Stimulated activated CD4-positive, alpha-beta T cell treated with anti-CD3 and anti-CD28 coated beads, Interleukin-4, amount 100 ng/mL, for 1 hour (primary cell): ENCODE measurements at places on chromosomes 13 and 19.

GRCh38 chr13:31274390-31274789, 74.6 kb downstream of the B3GLCT start:
- no peak for DNase-seq

DNA sequence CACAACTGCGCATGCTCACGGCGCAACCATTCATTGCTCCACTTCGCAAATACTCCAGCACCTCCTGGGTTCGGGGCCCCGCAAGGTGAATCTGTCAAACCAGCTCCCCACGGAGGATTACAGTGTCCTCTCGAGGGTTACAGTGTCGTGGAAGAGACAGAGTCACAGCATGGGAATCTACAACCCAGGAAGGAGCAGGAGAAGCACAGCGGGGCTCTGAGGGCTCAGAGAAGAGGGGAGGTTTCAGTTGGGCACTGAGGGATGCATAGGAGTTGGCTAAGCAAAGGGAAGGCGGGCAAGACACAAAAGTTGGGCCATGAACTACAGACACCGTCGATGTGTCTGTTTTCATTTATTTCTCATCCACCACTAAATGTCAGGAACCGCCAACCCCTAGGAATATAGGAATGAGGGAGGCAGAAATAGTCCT, 1.0 kb upstream of the GTF2F1 start:
- peak; percentile 75 for DNase-seq

GRCh38 chr13:32825481-32825880, 190.7 kb upstream of the KL start:
- DNase-seq = no peak

GRCh38 chr13:106796280-106797047, 228.5 kb upstream of the ARGLU1 start:
- no peak for DNase-seq

- no peak for DNase-seq
Observed at GRCh38 chr13:107817647-107818287, 397.6 kb downstream of the LIG4 start.

GRCh38 chr19:8699908-8700307, 1.3 kb upstream of the ACTL9 start:
- DNase-seq = no peak

- DNase-seq = no peak
Observed at GRCh38 chr13:28357247-28357825, 137.6 kb downstream of the FLT1 start.

GRCh38 chr19:29680447-29680846, 15.2 kb downstream of the PLEKHF1 start:
- DNase-seq = peak; percentile 74

DNA sequence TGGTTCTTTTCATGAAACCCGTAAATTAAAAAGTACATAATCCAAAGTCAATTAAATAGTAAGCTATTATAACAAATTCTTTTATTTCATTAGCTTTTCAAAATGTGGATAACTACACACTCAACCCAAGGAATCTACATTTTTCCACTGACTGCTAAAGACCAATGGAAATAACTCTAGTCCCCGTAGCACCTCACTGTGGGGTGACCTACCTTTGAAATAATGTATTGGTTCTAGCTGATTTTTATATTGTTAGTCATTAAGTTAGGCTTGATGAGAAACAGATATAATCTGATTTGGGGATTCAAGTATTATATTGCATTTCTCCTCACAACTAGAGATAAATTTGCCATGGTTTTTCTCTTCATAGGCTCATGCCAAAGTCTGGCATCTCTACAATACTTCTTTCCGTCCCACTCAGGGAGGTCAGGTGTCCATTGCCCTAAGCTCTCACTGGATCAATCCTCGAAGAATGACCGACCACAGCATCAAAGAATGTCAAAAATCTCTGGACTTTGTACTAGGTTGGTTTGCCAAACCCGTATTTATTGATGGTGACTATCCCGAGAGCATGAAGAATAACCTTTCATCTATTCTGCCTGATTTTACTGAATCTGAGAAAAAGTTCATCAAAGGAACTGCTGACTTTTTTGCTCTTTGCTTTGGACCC, 37.3 kb downstream of the KL start:
- no peak for DNase-seq

DNA sequence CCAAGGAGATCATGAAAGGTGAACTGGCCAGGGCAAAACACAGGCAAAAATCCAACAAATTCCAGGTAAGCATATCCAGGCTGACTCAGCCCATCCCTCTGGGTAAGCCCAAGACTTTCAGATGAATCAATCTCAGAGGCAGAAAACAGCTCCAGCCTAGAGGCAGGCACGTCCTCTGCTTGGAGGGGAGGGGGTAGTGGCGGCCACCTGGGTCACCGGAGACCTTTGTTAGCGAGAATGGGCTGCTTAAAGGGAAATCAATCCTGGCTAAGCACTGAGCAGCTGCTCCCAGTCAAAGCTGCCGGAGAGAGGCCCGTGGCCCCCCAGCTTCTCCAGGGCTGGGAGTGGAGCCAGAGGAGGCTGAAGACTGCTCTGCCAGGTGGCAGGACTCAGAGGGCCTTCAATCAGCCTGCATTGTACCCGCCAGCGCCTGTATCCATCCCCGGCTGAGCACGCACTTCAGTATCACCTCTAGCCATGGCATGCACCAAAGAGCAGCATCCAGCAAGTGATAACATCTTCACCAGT, 48.2 kb downstream of the PIN1 start:
- DNase-seq = no peak

DNA sequence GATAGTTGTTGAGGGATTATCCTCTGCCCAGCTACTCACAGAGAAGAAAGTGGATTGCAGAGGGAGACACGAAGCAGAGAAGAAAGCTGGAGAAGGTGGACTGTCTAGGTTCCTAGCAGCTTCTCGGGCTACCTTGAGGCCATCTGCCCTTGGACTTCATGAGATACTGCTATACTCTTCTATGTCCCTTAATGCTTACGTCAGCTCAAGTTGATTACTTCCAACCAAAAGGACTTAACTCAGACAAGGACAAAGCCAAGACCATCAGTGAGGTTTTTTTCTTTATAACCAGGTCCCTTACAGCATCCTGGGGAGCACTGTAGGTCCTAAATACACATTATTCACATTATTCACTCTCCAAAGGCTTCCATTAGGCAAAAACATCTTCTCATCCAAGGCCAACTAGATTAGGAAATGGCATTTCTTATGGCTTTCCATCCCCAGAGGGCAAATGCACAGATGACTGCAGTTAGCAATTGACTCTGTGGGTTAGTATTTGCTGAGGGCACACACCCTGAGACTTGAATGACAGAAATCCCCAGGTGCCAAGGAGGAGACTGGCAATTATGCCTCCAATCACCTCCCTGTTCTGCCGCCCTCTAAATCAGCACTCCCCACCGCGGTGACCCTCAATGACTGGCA, 4.1 kb upstream of the UBE2L5 start:
- no peak for DNase-seq

DNA sequence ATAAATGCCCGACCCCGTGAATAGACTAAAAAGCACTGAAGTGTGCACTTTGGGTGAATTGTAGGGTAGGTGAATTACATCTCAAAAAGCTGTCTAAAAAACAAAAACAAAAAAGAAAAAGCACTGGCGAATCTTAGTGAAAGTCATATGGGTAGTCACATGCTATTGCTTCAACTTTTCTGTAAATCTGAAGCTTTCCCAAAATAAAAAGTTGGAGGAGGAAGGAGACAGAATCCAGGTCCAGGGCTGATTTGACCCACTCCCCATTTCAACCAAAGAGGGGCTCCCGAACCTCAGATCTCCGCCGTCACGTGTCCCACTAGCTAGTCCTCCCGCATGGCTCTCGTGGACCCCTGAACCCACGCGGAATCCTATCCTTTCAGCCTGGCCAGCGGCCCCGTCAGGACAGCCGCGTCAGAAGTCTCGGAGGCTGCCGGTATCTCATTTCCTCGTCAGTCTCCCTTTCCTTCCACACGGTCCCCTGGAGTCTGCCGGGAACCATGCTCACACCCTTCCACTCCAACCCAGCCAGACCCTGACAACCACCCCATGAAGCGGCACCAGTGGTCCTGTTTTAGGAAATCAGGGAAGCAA, 6.1 kb downstream of the PPP1R12C start:
- no peak for DNase-seq

DNA sequence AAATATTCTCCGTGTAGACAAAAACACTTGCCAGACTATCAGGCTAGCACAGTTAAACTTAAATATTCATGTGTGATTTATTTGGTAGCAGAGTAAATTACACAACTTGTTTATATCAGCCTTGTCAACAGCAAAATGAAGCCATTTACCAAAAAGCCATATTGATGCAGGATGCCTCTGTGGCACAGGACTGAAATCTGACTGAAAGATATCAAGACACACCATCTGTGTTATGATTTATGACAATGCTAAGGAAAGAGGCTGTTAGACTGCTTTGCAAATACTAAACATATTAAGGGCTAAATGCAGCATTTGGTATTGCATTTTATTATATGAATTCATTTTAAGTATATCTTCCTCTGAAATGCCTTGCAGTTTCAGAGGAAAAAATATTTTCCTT, 44.8 kb upstream of the FNDC3A start:
- DNase-seq = no peak

DNA sequence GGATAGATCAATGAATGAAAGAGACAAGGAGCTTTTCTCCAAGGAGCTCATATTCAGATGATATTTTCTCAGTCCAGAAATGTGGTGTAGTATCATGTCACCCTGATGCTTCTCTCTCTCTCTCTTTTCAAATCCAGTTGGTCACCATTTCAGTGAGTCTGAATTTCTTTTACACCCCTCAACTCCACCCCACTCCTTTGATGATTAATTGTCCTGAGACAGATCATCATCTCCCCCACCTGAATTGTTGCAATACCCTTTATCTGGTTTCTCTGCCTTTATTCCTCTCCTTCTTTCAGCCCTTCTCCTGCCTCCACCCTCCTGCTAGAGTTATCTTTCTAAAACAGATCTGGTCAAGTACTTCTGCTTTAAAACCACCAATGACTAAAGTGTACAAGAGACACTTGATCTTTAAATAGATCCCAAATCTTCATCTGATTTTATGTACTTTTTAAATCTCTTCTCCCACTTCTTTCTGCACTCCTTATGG, 299.8 kb downstream of the KLF5 start:
- no peak for DNase-seq

GRCh38 chr13:99983499-99984401, 2.2 kb downstream of the ZIC2 start:
- DNase-seq = no peak

- DNase-seq = no peak
Observed at GRCh38 chr13:30415430-30416030, 6.8 kb upstream of the UBE2L5 start.

DNA sequence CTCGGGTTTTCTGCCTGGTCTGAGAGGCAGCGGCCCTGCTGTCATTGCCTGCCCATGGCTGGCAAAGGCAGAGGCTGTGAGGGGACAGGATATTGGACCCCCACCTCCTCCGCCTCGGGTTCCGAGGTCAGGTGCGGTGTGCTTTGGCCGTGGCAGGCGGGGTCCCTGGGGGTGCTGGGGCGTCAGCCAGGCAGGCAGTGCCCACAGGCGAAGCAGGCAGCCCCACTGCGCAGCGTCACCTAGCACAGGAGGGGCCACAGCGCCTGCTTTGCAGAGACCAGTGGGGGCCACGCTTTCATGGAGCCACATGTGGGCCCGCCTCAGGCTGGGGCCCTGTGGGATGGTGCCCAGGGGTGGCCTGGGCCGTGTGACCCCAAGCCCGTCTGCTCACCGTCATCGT, 96.0 kb downstream of the KDM4B start:
- no peak for DNase-seq

DNA sequence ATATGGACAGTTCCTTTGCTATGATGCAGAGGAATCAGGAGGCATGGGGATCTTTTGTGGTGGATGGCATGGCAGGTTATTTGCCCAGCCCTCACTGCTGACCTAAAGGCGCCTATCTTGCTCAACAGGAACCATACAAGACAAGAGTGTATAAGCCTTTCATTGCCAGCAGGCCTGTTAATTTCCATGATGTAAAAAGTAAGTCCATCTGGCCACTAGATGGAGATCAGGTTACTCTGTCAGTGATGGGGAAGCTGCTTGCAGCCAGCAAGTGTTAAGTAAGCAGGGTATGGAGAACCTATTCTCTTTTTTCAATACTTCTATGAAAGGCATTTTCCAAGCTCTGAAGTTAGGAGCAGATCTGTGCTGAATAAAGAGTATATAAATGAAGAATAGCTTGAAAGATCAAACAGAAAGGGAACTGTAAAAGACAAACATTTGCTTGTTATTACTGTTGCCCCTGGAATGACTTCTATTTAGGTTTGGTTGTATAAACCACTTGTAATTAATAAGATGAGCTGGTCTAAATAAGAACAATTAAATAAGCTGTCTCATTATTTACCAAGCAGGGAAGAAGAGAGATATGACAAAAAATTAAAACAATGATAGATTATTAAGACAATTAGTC, 210.9 kb downstream of the RGCC start:
- no peak for DNase-seq

GRCh38 chr19:51637362-51637978, 7.3 kb upstream of the SIGLEC5 start:
- DNase-seq = no peak

DNA sequence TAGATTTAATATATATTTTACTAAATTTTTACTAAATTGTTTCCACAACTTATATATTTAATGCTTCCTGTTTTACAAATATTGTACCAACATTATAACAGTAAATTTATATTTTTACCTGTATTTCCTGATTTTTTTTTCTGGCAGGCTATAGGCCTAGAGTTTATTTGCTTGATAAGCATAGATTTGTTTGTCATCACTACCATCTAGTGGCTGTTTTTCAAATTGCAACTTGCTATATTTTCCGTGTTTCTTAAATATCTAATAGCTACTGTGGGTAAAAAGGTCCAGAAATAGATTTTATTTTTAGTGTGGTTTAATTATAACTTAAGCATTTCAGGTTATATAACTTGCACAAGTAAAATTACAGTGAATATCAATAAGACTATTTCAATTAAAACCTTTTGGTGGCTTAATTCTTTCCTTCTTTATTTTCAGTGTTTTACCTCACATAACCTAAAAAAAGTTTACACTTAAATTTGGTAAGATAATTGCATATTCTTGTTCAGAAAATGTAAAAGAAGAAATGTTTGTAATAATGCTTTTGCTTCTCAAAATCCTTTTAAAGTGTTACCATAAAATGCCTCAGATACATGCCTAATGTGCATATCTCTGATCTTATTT, 60.6 kb downstream of the NDFIP2 start:
- no peak for DNase-seq

GRCh38 chr13:48199404-48199946, 33.5 kb upstream of the ITM2B start:
- DNase-seq = no peak

DNA sequence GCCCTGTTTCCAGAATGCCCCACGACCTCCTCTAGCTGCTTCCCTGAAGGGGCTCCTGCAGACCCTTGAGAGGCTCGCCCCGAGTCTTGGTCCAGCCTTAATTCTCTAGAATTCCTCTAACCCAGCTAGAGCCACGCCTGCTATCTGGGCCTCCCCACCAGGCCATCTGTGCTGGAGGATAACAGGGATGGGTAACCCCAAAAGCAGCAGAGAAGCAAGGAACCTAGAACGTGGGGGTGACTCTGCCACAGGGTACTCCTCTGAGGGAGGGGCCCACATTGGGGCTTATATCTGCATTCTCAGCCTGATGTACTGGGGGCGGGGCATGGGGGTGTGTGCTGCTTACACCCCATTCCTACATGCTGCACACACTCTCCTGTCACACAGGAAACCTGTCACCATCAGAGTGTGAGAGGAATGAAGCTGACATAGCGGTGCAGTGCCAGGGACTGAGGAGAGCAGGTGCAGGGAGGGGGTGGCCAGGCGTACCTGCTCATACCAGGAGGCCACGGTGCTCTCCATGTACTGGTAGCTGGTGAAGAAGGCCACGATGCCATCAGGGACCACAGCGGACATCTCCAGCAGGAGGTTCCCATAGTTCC, 13.8 kb downstream of the KLC3 start:
- DNase-seq = no peak
